T-helper 17 cell (primary cell): ENCODE measurements at places on chromosomes 5 and 9. TPM values are rescaled to one million over a fixed set of nuclear protein-coding genes. Genes with fewer than 3 reads are reported as not detected.

- no peaks in the 10 kb centered on the region for H3K27me3 ChIP-seq
- H3K27ac ChIP-seq, result no peak overlapping the region
- no peak overlapping the region for H3K4me3 ChIP-seq
- no peaks in the 10 kb centered on the region for H3K4me1 ChIP-seq
- no peaks in the 10 kb centered on the region for H3K36me3 ChIP-seq
- no peak for DNase-seq
Observed at GRCh38 chr5:136474466-136474865, 109.1 kb upstream of the TRPC7 start.

- no peak overlapping the region for H3K4me3 ChIP-seq
- H3K4me1 ChIP-seq, result peaks cover 40% of the 10 kb centered on the region
- peak overlapping the region; percentile 27 for H3K27ac ChIP-seq
- no peaks in the 10 kb centered on the region for H3K27me3 ChIP-seq
- H3K36me3 ChIP-seq, result no peaks in the 10 kb centered on the region
- no peak for DNase-seq
Observed at GRCh38 chr9:132031467-132032237, 48.0 kb downstream of the MED27 start.

DNA sequence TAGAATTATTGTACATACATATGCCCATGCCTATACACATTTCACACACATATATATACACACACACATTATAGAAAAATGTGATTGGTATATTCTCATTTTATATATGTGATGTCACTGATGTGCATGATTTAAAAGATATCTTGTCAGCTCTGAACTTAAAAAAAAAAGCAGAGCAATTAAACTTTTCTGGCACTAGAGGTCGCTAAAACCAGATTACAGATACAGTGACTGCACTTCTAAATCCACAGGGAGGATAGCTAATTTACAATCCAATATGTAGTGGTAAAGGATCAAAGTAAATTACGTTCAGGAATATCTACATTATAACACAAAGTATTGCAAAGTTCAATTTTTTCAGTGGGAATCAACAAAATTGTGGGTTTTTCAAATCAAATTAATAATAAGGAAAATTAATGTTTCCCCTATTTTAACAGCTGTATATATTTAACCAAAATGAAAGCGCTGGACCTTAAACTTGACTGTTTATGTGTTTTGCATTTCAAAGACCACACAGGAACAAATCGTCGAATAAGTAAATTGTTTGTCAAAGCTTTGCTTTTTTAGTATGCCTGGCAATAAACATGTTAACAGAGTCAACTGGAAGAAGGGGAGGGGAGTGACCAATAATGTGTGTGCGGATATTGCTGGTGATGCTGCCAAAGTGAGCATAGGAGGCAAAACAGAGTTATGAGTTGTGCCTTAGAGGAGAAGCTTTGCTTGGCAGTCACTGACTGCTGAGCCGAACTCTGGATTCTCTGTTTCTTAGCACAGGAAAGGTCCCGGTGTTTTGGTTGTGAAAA, 1201.4 kb upstream of the C9orf72 start:
- no peaks in the 10 kb centered on the region for H3K4me1 ChIP-seq
- no peak overlapping the region for H3K4me3 ChIP-seq
- no peaks in the 10 kb centered on the region for H3K27me3 ChIP-seq
- no peak overlapping the region for H3K27ac ChIP-seq
- H3K36me3 ChIP-seq, result no peaks in the 10 kb centered on the region

DNA sequence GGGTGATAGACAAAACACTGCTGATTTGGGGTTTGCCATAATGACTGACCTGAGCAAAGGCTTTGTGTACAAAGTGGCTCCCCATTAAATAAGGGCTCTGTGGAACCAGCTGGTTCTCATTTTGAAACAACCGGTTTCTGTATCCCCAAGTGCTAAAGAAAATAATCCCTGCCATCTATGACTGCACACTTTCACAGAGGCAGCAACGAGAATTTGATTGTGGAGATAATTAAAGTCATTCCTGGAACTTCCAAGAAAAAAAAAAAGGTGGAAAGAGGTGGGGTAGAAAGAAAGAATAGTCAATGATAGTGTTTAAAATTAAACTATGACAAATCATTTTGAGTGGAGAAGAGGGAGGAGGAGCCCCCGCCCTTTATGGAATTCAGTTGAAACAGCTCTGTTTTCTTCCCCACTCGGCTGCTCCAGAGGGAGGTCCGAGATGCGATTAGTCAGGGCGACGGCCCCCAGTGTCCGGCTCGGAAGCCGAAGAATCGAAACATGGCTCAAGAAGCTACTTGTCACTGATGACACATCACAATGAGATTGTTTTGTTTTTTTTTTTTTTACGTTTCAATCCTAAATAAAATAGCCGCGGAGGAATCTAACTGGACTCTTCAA, 38.4 kb downstream of the EBF1 start:
- no peak overlapping the region for H3K27ac ChIP-seq
- no peak overlapping the region for H3K4me3 ChIP-seq
- H3K27me3 ChIP-seq, result peaks cover 57% of the 10 kb centered on the region
- no peaks in the 10 kb centered on the region for H3K4me1 ChIP-seq
- no peaks in the 10 kb centered on the region for H3K36me3 ChIP-seq

DNA sequence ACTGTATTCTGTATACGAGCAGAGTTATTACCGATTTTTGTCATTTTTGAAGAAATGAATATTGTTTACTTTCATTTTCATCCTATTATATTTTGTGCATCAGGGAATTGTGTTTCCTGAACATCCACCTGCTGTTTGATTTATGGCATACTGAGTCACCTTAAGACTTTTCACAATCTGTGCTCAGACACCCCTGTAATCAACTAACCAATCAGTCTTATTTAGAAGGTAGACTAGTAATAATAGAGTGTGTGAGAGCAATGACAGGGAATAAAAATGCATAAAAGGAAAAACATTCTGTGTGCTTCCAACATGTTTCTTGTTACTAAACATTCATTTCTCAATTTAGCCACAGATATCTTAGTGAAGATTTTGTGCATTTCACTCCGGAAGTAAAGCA, 1413.6 kb upstream of the ACO1 start:
- no peaks in the 10 kb centered on the region for H3K36me3 ChIP-seq
- no peak overlapping the region for H3K4me3 ChIP-seq
- peaks cover 15% of the 10 kb centered on the region for H3K27me3 ChIP-seq
- no peak for DNase-seq
- H3K4me1 ChIP-seq, result peaks cover 2% of the 10 kb centered on the region

GRCh38 chr5:147568710-147569406, 59.0 kb upstream of the DPYSL3 start:
- no peak overlapping the region for H3K4me3 ChIP-seq
- peaks cover 19% of the 10 kb centered on the region for H3K27me3 ChIP-seq
- DNase-seq, result no peak
- no peak overlapping the region for H3K27ac ChIP-seq
- H3K36me3 ChIP-seq, result no peaks in the 10 kb centered on the region
- no peaks in the 10 kb centered on the region for H3K4me1 ChIP-seq

GRCh38 chr9:72997387-72997995, 44.6 kb upstream of the ALDH1A1 start:
- H3K4me1 ChIP-seq, result peaks cover 12% of the 10 kb centered on the region
- DNase-seq, result no peak
- peaks cover 15% of the 10 kb centered on the region for H3K27me3 ChIP-seq

GRCh38 chr9:14529629-14530028, 163.6 kb downstream of the ZDHHC21 start:
- no peaks in the 10 kb centered on the region for H3K36me3 ChIP-seq
- peaks cover 3% of the 10 kb centered on the region for H3K4me1 ChIP-seq
- DNase-seq, result no peak

DNA sequence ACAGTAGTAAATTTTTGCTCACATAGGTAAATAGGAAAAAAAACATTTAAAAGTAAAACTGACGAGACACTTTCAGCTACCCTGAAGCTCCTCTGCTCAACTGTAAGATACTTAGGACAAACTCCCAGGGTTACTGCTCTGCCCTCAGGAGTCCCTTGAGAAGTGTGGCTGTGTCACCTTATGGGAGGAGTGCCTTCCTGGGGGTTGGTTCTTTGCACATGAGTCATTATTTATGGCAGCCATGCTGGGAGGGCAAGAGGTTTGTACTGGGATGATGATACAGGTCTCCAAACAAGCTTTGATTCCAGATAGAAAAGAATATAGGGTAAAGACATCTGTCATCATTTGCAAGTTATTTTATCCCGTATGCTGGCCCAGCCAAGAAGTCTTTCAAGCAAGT, 45.9 kb downstream of the TTC1 start:
- DNase-seq, result no peak
- H3K4me1 ChIP-seq, result no peaks in the 10 kb centered on the region
- no peak overlapping the region for H3K4me3 ChIP-seq
- no peaks in the 10 kb centered on the region for H3K27me3 ChIP-seq
- no peak overlapping the region for H3K27ac ChIP-seq
- H3K36me3 ChIP-seq, result peaks cover 3% of the 10 kb centered on the region

DNA sequence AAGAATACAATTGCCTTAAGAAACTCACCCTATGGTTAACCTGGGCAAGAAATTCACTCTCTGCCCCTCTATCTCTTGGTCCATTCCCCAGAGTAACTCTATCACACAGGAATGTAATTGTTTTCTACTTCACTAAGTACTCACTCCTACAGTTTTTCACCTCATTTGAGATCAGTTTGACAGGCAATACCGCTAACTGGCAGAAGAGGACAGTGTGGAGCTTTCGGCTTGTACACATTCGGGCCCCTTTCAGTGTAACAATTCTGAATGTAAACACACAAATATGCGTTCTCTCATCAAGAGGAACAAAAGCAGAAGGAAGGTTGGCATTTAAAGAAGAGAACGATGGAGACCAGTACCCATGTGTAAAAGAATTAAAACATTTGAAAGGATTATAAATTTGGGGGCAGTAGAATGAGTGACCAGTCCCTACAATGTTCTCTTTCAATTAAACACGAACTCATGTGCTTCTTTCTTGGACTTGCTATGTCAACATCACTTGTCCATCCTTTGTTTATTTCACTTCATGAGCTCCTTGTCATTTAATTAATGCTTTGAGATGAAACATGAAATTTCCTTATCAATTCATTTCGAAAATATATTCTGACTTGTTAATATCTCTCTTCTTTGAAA, 188.5 kb upstream of the GRAMD2B start:
- no peak overlapping the region for H3K27ac ChIP-seq
- DNase-seq, result no peak
- no peak overlapping the region for H3K4me3 ChIP-seq
- H3K4me1 ChIP-seq, result peaks cover 3% of the 10 kb centered on the region

DNA sequence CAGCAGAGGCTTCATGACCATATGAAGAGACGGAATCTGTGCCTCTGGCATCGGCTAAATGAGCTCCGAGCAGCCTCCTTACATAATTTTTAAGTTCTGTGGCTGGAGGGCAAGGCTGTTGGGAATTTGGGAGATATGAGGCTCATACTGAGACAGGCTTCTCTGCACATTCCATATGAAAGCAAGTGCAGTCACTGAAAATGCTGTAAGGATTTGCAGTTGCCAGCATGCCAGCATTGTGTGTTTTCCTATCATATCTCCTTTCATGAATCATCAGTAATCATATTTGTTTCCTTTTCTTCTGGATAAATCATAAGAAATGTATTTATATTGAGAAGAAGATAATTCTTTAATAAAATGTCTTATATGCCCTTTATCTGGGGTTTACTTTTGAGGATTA, 775.4 kb downstream of the SEMA5A start:
- H3K4me3 ChIP-seq, result no peak overlapping the region
- H3K36me3 ChIP-seq, result no peaks in the 10 kb centered on the region
- H3K27ac ChIP-seq, result no peak overlapping the region
- H3K27me3 ChIP-seq, result no peaks in the 10 kb centered on the region
- no peak for DNase-seq
- no peaks in the 10 kb centered on the region for H3K4me1 ChIP-seq

- H3K27me3 ChIP-seq, result peaks cover 68% of the 10 kb centered on the region
- peaks cover 6% of the 10 kb centered on the region for H3K36me3 ChIP-seq
- no peak for DNase-seq
- H3K27ac ChIP-seq, result no peak overlapping the region
- no peak overlapping the region for H3K4me3 ChIP-seq
- H3K4me1 ChIP-seq, result peaks cover 16% of the 10 kb centered on the region
Observed at GRCh38 chr5:173330338-173331206, 2.4 kb upstream of the STC2 start.

DNA sequence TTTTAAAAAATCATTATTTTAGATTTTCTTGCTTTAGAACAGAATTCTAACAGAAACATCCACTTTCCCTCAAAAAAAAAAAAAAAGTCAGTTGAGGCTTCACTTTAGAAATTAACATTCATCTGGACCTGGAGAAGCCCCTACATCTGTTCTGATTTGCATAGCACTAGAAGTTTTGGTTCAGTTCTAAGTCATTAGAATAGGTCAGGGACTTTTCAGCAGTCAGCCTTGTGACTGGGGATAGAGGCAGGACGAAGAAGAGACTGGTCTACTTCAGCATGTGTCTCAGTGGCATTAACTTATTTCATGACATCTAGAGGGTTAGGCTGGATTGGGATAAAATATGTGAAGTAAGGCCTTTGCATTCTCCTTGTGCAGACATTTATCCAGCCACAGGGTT, 215.8 kb upstream of the DAB2 start:
- DNase-seq, result no peak
- no peak overlapping the region for H3K27ac ChIP-seq
- peaks cover 4% of the 10 kb centered on the region for H3K27me3 ChIP-seq
- H3K36me3 ChIP-seq, result no peaks in the 10 kb centered on the region
- no peaks in the 10 kb centered on the region for H3K4me1 ChIP-seq

- H3K27ac ChIP-seq, result no peak overlapping the region
- peaks cover 42% of the 10 kb centered on the region for H3K27me3 ChIP-seq
- H3K36me3 ChIP-seq, result peaks cover 2% of the 10 kb centered on the region
- H3K4me3 ChIP-seq, result no peak overlapping the region
Observed at GRCh38 chr9:69657269-69657668, 14.9 kb downstream of the APBA1 start.

DNA sequence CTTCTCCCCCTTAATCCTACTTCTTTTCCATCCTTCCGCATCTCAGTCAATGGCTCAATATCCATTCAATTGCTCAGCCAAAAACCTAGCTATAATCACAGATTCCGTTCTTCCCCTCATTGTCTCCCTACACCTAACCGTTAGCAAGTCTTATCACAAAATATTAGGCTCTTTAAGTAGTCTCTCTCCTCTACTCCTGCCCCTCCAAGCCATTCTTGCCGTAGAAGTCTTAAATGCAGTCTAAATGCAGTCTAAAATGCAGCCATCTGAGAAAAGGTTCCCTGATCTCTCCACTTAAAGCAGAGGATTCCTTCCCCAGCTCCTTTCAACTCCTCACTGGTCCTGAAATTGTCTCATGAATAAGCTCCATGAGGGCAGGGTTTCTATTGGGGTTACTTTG, 57.8 kb downstream of the ELL2 start:
- H3K4me3 ChIP-seq, result no peak overlapping the region
- no peaks in the 10 kb centered on the region for H3K27me3 ChIP-seq
- no peak for DNase-seq
- peak overlapping the region; percentile 0 for H3K27ac ChIP-seq

- peaks cover 4% of the 10 kb centered on the region for H3K4me1 ChIP-seq
- H3K27ac ChIP-seq, result no peak overlapping the region
- no peak for DNase-seq
- H3K27me3 ChIP-seq, result no peaks in the 10 kb centered on the region
- no peak overlapping the region for H3K4me3 ChIP-seq
Observed at GRCh38 chr9:136007276-136007933, 46.2 kb upstream of the UBAC1 start.

The BNC2 gene
- not detected for total RNA-seq

The FBXL7 gene
- total RNA-seq, result not detected

The KCNMB1 gene
- total RNA-seq, result 0.44 TPM

The DNAH5 gene
- total RNA-seq, result not detected

The SH2D3C gene
- total RNA-seq, result 15.9 TPM

The CAMSAP1 gene
- total RNA-seq, result 32.6 TPM
